Left kidney (tissue), 8 donors: ENCODE measurements at places on chromosomes 6 and 20.

GRCh38 chr6:81495999-81496398, 256.5 kb downstream of the TENT5A start:
- no peak for DNase-seq

GRCh38 chr6:71326611-71327010, 38.0 kb downstream of the OGFRL1 start:
- DNase-seq, result no peak

- no peak for DNase-seq
These were observed 81.4 kb downstream of the NINL start for GRCh38 chr20:25503936-25504335.

DNA sequence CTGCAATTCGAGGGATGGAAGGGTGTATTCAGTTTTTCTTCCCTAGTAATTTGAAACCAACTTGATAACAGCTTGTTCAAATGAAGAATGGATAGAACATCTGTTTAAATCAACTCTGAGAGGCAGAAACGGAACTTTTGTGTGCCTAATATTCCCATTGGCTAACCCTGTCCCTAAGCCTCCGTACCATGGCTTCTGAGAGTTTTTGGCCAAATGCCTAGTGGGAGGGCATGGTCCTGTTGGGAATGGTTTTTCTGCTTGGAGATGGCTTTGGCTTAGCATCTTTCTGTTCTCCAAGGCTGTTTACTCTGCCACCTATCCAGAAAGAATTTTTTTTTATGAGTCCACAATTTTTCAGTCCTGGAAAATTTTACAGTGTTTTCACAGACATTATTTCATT, 126.7 kb upstream of the MLIP start:
- DNase-seq, result no peak

DNA sequence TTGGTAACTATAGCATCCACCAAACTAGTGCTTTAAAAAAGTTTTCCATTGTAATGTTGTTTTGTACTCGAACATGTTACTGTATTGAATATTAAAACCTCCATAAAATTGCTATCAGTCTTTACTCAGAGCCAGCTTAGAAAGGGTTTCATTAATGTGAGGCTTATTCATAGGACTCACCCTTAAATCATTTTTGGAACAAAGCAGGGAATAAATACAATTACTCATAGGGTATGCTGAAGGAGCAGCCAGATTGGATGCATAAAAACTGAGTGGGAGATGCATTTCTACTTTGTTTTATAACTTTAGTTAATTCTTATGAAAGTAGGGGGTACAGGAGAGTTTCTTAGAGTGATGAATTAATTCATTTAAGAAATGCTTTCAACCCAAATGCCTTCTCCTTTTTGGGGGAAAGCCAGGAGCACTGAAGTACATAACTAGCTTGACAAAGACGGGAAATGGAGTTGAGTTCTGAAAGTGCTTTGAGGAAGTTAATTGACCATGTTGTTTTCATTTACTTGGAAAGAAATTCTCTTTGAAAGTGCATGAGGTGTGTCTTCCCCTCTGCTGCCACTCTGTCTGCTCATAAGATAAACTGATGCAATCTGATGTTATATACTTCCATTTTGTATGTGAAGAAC, 90.3 kb downstream of the RNF144B start:
- DNase-seq, result peak; percentile 52

GRCh38 chr6:8075704-8076103, 11.5 kb upstream of the BLOC1S5 start:
- DNase-seq, result no peak

DNA sequence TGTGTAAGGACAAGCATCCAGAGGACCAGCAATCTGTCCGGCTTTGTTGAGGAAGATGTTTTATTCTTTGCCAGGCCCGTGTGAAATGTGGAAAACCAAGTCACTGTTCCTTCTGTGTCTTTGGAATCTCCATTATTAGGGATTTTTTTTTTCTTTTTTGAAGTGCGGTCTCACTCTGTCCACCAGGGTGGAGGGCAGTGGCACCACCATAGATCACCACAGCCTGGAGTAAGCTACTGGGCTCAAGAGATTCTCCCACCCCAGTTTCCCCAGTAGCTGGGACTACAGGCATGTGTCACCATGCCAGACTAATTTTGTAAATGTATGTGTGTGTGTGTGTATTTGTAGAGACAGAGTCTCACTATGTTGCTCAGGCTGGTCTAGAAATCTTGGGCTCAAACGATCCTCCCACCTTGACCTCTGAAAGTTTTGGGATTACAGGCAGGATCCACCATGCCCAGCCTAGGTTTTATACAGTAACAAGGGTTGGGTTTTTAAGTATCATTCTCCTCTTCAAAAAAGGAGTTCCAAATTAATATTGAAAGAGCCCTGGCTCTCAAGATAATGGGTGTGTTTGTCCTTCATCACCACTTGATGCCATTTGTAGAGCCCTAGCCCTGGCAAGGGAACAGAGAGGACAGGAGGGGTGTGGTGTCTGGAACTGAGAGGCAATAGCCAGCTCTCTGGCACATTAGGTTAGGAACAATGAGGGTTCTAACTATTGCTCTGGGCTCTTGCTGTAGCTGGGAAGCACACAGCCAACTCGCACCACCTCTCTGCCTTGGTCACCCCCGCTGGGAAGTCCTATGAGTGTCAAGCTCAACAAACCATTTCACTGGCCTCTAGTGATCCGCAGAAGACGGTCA, 3.1 kb downstream of the LAMP5 start:
- DNase-seq, result no peak

DNA sequence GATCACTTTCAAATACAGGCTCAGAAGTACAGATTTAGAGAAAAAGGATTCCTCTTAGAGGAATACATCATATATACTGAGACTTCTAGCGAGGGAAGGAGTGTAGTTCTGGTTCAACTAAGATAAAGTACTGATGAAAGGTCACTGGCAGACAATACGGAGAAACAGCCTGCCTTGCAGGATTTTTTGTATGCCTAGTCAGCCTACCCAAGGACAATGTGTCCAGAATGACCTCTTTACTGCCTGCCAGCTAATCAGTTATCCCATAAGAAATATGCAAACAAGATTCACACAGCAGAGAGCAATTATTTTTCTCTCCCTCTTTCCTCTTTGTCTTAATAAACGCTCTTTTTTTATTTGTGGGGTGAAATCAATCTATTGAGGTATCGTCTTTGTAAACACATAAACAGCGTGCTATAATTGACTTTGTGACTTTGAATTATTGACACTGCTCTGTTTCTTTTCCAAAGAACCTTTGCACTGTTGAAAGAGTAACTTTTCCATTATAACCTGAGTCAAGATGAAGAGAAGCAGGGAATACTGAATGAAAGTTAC, 1.4 kb upstream of the TSPYL4 start:
- DNase-seq, result peak; percentile 40

DNA sequence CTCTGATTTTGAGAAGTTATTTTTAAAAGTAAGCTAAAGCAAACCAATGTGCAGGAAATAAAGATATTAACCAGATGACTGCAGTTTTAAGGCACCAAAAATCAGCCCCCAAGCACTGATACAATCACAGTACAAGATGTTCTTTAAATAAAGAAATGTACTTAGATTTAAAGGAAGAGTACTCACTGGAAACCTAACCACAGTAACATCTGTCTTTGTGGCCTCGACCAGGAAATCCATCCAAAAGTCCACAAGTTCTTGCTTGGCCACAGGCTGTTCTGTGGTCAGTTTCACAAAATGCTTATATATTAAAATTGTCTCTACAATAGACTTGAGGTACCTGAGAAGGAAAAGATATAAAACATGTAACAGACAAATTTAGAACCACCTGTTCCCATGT, 105.9 kb upstream of the MAP7 start:
- DNase-seq, result no peak

GRCh38 chr20:43939762-43940121, 25.1 kb downstream of the TOX2 start:
- no peak for DNase-seq

GRCh38 chr20:17967521-17968365, 851 bp downstream of the SNX5 start:
- DNase-seq, result no peak

- no peak for DNase-seq
These were observed 135.5 kb upstream of the LRFN2 start for GRCh38 chr6:40722553-40723258.
